ENCODE measurements at places on chromosomes 1 and 21.

DNA sequence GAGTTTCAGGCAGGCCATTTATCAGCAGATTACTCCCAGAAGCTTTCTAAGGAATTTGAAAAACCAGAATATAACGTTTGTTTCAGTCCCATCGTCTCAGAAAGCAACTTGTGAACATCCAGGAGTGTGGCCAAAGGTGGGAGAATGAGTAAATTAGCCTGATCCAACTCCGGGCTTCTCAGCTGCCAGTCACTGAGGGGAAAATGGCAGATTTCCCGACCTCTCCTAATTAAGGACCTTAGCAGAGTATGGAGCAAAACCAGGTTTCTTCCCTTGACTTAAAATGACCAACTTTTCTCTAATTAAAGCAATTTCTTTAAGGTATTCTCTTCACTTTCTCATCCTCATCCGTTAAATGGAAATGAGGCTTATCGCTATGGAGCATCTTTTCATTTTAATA, 1.0 kb downstream of the CORT start:
- DNase-seq: no peak

GRCh38 chr1:8197493-8198282, 120.2 kb upstream of the SLC45A1 start:
- DNase-seq: peak; percentile 81

DNA sequence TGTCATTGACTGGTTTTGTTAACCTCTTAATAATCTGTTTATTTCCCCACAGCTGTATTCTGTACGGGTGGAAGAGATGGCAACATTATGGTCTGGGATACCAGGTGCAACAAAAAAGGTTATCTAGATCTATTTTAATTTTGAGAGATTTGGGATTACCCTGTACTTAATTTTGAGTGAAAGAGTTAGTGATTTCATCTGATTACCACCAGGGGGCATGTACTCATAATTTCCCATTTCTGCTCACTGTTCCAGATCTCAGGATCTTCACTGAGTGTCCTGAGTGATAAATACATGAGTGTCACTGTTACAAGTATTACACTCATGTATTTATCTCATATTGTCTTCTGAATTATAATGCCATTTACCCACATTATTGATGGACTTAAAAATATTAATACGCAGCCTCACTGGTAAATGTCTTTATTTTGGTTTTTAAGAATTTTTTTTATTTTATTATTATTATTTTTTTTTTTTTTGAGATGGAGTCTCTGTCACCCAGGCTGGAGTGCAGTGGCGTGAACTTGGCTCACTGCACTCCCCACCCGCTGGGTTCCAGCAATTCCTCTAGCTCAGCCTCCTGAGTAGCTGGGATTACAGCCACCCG, 27.4 kb downstream of the DTL start:
- DNase-seq: peak; percentile 20

GRCh38 chr1:27141266-27142003, 13.5 kb downstream of the SLC9A1 start:
- no peak for DNase-seq

GRCh38 chr1:99645699-99646531, at the start of gene PALMD:
PALMD (plus strand) TSS chr1:99646113; CDS start chr1:99646318, 205 bp downstream.
- no peak for DNase-seq

DNA sequence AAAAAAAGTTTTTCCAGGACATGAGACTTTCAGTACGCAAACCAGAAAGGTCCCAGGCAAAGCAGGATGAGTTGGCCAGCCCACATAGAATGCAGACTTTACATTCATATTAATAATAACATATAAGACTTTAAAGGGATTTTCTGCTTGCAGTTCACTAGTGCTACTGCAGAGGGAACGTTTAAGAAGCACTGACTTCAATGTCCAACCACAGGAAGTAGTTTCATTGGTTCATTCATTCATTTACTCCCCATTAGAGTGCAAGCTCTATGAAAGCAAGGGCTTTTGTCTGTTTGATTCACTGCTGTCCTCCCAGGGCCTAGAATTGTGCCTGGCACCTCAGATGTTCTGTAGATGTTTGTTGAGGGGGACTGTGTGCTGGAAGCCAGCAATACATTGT, 11.8 kb upstream of the SERINC2 start:
- no peak for DNase-seq

DNA sequence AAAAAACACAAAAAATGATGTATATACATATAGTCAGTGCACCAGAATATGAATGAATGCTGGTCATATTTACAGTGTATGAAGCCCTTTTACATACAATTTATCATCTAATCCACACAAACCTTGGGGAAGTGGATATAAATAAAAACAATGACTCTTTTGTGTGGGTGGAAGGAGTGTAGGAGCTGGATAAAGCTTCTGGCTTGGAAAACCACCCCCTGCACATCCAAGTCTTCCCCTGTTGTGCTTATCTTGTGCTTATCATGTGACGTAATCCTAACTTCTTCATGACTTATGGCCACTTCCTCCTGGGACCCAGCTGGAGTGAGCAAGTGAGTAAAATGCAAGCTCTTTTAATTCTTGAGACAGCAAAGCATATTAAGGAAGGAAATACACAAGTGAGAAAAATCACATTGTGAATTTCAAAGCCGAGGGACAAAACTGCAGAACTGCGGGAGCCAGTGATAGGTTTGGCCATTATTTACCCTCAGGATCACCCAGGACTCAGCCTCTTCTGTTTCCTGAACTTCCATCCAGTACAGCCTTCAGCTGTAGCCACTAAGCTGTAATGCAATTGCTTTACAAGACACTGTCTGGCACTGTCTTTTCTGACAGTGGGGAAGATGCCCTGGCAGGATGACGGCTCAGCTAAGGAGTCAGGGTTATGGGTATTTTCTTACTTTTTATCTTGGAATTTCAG, 104.0 kb upstream of the PPM1J start:
- peak; percentile 8 for DNase-seq

DNA sequence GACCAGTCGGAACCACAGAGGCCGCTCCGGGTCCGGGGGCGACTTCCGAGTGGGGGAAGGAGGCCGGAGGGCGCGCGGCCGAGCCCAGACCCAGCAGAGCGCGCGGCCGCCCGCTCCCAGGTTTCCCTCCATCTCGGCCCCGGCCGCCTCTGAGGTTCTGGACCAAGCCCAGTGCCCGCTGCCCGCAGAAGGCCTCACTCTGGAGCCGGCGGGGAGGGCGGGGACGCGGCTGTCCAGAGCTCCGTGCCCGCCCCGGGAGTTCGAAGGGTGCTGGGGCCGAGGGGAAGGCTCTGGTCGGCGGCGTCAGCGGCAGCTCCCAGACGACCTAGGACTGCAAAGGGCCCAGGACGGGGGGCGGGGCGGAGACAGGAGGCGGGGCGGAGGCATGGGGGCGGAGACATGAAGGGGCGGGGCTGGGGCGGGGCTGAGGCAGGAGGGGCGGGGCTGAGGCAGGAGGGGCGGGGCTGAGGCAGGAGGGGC, 48.0 kb upstream of the SLC19A1 start:
- no peak for DNase-seq

DNA sequence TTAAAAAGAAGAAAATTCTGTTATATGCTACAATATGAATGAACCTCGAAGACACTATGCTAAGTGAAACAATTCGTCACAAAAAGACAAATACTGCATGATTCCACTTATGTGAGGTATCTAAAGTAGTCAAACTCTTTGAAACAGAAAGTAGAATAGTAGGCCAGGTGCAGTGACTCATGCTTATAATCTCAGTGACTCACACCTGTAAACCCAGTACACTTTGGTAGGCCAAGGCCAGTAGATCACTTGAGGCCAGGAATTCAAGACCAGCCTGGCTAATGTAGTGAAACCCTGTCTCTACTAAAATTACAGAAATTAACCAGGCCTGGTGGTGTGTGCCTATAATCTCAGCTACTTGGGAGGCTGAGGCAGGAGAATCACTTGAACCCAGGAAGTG, 25.7 kb downstream of the EPHA10 start:
- DNase-seq: no peak

DNA sequence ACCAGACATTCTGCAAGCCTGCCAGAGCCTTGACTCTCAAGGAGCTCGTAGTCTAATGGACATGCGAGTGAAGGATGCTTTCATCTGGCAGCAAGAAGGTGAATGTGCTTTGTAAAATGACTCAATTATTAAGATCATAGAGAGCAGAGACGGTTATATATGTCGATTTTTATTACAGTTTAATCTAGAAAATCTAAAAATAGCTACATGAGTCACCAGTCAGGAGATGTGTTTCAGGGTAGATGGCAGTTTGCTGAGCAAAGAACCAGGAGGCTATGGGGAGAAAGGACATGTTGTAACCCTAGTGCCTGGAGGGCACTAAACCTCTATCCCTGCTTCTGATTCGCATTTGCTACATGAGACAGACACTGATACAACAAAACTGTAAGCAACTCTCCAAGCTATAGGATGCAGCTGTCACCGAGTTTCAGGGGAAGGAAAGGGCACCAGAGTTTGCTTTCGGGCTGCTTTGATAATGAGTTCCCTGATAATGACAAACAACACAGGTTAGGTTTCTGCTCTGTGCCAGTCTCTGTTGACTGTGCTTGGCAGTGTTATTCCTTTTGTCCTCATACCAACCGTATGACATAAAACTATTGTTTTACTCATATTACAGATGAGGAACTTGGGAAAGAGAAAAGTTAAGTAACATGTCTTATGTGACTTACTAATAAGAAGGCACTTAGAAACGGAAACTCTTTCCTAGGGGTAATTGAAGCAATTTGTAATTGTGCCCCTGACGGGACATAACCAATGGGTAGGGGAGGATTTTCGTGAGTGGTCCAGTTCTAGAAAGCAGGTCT, 43.2 kb downstream of the C1orf198 start:
- peak; percentile 47 for DNase-seq

DNA sequence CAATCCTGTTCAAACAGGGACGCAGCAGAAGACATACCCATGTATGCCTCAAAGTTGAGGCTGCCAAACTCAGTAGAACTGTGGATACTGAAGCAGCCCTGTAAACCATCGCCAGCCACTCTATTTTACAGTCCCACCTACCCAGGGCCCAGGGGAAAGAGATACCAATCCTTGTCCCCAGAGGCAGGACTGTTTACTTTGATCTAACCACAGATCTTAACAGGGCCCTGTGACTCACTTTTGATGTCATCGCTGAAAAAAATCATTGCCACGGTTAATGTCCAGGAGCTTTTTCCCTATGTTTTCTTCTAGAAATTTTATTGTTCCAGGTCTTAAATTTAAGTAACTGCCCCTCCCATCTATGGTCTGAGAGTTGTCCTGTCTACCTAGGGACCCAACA, 538.4 kb upstream of the NCAM2 start:
- no peak for DNase-seq

DNA sequence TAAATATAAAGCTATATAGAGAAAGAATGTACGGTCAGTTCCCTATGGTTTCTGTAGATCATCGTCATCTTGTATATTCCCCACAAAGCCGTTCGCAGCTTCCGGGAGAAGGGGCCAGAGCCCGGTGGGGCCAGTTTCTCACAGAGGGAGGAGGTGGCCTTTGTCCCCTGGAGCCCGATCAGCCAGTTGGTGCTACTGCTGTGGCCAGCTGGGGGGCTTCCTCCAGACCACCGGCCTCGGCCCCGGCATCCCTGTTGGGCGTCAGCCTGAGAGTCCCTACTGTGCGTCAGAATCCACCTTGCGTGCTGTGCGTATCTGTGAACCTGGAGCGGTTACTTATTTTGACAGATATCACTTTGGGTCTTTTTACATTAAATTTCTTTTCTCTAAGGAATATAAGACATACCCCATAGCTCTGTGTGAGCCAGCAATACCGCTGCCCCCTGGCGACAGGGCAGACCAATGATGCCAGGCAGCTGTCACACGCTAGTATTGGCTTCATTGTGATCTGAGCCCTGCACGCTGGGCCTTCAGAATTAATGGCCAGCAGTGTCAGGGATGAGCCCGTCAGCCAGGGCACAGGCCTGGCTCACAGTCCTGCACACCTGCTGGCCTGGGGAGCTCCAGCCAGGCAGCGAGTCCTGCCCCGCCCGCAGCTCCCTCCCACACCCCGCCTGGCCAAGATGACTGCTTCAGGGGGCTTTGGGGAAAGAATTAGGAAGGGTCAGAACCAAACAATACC, 145.9 kb downstream of the PGBD5 start:
- DNase-seq: no peak

- DNase-seq: no peak
Observed at GRCh38 chr21:36522219-36522808, 42.4 kb upstream of the CLDN14 start.

DNA sequence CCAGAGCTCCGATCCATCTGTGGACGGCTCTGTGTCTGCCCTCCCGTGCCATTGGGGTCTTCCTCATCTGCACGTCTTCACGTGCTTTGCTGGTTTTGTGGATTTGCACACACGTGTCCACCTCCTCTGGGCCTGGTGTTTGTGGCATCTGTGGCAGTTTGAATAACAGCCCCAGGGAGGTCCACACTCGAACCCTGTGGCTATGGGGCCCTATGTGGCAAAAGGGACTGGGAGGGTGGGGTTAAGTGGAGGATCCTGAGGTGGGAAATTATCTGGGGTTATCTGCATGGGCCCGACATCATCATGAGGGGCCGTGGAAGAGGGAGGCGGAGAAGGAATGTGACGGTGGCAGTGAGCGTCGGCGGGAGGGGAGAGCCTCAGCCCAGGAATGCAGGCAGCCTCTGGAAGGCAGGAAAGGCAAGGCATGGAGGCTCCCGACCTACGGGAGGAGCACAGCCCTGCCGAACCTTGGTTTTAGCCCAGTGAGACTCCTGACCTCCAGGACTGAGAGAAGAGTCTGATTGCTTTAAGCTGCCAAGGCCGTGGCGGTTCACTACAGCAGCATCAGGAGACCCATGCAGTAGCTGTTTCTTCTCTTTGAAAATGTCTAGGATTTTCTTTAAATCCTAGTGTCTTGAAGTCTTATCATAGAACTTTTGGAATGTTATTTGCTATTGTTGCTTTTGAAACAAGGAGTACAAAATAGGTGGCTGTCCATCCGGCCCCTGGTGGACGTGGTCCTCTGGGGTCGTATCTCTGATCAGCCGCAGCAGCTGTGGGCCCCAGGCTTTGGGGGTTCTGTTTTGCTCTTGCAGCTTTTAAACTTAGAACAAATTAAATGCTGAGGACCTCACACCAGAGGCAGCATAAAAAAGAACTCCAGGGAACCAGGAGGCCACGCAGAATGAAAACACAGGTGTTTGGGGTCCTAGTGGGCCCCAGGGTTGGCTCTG, 40.0 kb upstream of the LRRC3 start:
- DNase-seq: no peak

- no peak for DNase-seq
Observed at GRCh38 chr1:65344171-65344814, 35.0 kb downstream of the DNAJC6 start.

- no peak for DNase-seq
Observed at GRCh38 chr1:111880881-111881837, 108.3 kb downstream of the KCND3 start.

DNA sequence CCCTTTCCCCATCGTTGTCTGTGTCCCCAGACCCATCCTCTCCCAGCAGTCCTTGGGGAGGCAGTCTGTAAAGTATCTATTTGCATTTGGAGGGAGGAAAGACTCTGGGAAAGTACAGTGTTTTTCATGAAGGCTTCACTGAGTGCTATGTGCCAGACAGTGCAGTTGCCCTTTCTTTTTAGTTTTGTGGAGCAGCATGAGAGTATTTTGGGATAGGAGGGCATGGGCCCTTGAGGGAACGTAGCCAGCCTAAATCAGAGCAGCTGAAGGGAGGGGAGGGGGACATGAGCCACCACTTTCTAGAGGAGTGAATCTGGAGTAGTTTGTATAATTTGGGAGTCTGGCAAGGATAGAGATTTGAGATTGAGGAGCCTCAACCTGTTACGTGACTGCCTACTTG, 404.0 kb upstream of the KAZN start:
- no peak for DNase-seq

GRCh38 chr1:239056940-239057339, 329.4 kb upstream of the CHRM3 start:
- no peak for DNase-seq
